SHP77 (cell line): ENCODE measurements at places on chromosomes 1 and 21.

DNA sequence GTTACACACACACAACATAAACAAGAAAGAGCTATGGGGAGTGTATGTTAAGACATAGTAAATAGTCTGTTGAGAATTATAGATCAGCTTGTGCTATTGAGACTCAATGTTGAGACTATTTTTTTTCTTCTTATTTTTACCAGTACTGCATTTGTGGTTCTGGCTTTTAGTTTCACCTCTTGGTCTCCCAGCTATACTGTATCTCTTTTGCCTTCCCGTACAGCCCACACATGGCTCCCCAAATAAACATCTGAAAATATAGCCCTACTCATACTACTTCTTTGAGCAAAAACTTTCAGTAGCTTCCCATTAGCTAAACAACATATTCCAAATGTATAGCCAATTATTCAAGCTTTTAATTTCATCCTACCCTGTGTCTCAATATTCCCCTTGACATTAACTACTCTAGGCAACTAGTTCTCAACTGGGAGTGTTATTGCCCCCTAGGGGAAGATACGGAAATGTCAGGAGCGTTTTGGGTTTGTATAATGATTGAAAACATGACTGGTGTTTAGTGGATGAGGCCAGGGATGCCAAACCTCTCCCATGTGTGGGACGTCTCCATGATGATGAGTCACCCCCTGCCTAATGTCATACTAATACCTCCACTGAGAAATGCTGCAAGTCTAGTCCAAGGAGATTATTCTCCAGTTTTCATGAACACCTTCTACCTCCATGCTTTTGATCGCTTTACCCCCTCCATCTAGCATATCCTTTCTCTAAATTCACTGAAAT, 6.8 kb downstream of the RPE65 start:
- DNase-seq, result peak; percentile 2

DNA sequence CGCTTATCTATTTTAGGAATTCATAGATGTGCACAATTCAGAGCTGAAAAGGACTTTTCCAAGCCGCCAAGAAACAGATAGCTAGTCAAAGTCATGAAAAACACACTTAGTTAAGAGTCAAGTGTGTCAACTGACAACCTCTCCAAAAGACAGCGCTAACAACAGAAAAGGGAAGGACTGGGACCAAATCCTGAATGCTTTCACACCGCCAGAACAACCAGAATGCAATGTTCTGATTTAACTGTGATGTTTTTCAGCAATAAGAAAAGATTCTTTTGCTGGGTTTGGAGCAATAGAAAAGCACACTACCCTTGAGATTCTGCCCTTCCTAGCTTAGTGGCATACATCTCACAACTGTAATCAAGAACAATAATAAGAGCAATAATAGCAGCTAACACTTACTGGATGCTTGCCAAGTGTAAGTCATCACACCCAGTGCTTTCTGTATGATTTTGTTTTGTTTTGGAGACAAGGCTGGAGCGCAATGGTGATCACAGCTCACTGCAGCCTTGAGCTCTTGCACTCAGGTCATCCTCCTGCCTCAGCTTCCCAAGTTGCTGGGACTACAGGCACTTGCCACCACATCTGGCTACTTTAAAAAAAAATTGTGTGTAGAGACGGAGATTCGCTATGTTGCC, 33.9 kb upstream of the SDC3 start:
- DNase-seq, result no peak

- DNase-seq, result no peak
These were observed 12.3 kb upstream of the DENND2D start for GRCh38 chr1:111212634-111213335.

DNA sequence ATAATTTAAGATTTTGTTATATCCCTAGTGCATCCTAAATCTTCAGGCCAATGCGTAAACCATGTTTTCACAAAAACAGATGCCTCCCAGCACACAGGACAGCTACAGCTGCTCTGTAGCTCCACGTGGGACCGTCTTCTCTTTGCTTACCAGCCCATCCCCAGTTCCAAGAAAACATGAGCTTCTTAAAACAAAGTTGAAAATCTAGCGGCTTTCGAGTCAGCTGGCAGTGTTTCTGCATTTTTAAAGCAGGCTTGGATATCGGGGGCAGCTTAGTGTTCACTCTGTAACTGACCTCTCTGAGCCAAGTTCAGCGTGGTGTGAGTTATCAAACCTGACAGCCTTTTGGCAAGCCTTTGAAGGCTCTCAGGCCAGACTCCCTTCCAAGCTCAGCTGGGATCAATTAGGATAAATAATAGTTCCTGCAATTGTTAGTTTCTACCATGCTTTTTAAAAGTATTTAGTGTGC, 881.5 kb downstream of the LTN1 start:
- DNase-seq, result no peak

DNA sequence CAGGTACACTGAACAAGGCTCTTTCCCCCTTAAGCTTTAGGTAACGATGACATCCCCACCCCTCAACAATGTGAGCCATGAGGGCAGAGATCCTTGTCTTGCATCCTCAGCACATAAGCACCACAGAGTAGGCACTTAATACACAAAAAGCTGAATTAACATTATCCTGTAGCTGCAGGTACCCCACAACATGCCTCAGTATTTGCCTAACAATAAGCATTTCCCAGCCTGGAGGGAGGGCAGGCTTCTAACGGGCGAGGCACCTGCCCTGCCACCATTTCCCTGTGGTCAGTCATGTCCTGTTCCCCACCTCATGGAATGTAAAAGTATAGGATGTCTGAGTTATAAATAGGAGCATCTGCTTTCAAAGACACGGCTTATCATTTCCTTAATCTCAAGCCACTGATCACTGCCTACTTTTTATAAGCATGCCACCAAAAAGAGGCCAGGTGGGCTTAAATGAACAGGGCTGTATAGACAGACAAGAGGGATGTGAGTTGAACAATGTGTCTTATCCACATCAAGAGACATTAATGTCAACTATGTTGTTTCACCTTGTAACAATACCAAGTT, 3.4 kb downstream of the CAPZB start:
- DNase-seq, result no peak

GRCh38 chr1:31788825-31789256, 24.7 kb upstream of the ADGRB2 start:
- DNase-seq, result no peak

- DNase-seq, result peak; percentile 87
These were observed 169.6 kb upstream of the LHX8 start for GRCh38 chr1:74964508-74965102.

GRCh38 chr1:90501281-90501680, 215.8 kb downstream of the BARHL2 start:
- DNase-seq, result no peak

- DNase-seq, result no peak
These were observed 68.3 kb upstream of the NFIA start for GRCh38 chr1:61013946-61014667.

- no peak for DNase-seq
These were observed 42.1 kb downstream of the KIF1B start for GRCh38 chr1:10252508-10252907.

GRCh38 chr1:147581459-147581858, 40.2 kb downstream of the BCL9 start:
- DNase-seq, result no peak

- DNase-seq, result no peak
These were observed 3.2 kb upstream of the AK2 start for GRCh38 chr1:33039840-33040239.

GRCh38 chr1:12339811-12340543, 110.1 kb downstream of the VPS13D start:
- DNase-seq, result no peak

GRCh38 chr1:17350083-17350482, 21.9 kb upstream of the PADI6 start:
- DNase-seq, result no peak

DNA sequence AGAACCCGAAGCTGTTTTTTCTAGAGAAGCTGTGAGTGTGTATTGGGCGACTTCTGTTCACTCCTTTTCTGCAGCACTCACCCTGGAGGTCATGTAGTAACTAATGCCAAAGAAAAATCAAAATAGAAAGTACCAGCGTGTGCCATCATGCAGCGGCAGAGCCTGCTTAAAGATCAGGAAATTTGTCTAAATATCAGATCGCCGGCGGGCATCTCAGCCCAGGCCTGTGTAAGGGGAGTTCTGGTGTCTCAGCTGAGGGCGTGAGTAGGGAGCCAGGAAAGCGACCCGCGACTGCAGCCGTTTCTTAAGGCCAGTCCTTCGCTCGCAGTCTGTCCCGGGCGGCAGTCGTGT, 768 bp downstream of the EDARADD start:
- no peak for DNase-seq

GRCh38 chr1:184972315-184973055, 1.8 kb downstream of the NIBAN1 start:
- no peak for DNase-seq

GRCh38 chr1:200079232-200079940, 51.9 kb downstream of the NR5A2 start:
- DNase-seq, result no peak

GRCh38 chr1:22761821-22762220, 51.2 kb downstream of the EPHB2 start:
- DNase-seq, result no peak

DNA sequence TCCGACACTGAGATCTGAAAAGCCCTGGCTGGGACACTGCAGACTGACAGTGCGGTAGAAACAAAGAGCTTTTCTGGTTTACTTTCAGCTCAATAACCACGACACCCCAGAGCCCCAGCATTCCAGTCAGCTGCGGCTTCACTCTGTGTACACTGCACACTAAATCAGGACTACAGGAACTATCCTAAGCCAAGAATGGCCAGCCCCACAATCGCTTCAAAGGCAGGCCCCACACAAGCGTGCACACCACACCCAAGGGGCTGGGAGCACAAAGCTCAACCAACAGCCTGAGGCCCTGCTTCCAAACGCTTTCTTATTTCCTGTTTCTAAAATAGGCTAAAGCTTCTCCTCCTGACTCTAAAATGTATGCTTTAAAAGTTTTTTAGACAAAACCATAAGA, 28.4 kb downstream of the URB1 start:
- DNase-seq, result no peak

DNA sequence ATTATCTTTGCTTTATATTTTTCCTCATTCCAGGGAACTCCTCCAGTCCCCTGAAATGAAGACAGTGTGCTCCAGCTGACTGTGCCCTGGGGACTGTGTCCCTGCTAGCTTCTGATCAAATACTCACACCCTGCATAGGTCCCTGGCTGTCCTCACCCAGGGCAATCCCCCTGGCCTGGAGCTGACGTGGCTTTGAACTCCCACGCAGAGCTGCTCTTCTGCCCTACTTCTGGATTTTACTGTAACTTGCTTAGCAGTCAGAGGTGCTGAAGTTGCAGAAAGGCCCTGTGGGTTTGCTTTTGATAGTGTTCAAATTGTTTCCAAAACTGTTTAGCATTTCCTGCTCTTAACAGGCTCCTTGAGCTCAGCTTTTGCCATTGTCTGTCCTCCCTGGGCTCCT, 186.5 kb downstream of the FASLG start:
- DNase-seq, result no peak

DNA sequence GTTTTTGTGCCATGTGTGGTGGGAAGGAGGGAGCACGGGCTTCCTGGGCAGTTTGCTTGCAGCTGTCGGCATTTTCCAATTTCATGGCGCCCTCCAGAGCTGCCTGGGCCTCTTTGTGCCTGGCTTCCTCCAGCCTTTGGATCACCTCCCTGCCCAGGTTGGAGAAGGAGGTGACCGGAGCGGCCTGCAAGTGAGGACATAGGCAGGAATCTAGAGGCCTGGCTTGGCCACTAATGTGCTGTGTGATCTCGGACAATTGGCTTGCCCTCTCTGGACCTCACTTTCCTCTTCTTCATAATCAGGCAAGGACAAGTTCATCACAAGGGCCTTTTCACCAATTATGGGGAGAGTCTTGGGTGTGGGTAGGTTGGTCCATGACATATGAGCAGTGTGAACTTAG, 245.1 kb downstream of the MATN1 start:
- DNase-seq, result no peak

DNA sequence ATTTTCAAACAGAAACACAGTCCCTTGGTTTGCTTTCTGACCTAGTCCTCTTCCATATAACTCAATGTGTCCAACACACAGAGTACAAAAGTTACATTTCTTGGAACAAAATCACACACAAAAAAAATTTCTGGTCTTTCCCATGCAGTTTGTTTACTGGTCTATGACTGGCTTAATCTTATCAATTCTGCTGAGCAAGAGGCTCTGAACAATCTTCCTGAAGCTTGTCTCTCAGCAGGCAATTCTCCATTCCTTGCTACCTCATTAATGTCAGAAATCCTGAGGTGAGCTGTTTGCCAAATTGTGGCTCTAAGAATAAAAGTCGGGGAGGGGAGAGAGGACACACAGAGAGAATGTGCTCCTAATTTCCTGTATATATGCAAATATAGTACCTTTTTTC, 423.6 kb downstream of the HLX start:
- DNase-seq, result no peak

GRCh38 chr1:243902100-243902499, 52.1 kb upstream of the AKT3 start:
- no peak for DNase-seq

GRCh38 chr1:93608187-93609109, 73.2 kb downstream of the BCAR3 start:
- DNase-seq, result no peak

GRCh38 chr1:44941424-44942324, 44.7 kb downstream of the EIF2B3 start:
- no peak for DNase-seq

DNA sequence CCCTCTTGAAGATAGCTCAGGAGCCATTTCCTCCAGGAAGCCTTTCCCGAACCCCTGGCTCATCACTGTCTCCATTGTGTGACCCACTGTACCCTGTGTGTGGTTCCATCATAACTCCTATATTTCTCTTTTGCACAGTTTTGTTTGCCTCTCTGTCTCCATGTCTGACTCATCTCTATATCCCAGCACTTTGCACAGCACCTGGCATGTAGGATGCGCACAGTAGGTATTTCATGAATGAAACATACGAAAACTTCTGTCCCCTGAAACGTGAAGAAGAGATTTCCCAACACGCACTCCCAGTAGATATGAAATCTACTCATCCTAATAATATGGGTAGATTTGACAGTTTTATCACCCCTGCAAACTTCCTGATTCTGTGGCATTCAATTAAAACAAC, 275.2 kb downstream of the NFIA start:
- no peak for DNase-seq

DNA sequence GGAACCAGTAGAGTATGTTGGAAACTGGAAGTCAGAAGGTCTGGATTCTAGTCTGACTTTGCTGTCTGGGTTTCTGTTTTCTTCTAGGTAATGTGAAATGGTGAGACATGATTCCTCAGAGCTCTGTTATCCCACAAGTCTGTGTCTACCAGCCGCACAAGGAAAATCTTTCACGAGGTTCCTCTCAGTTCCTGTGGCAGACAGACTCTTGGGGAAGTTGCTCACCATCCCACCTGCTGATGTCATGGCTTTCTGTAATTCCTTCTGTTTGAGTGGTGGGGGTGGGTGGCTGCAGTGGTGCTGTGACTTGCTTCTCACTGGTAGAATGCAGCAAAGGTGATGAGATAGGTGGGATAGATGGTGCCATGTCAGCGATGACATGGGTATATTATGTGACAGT, 17.1 kb upstream of the SCMH1 start:
- DNase-seq, result no peak

- no peak for DNase-seq
These were observed 47.1 kb upstream of the ARHGAP29 start for GRCh38 chr1:94284476-94284875.
